ENCODE measurements at places on chromosomes 7 and 10.
A peak's percentile ranks its signal among the peaks of the same experiment; 100 is the strongest.

DNA sequence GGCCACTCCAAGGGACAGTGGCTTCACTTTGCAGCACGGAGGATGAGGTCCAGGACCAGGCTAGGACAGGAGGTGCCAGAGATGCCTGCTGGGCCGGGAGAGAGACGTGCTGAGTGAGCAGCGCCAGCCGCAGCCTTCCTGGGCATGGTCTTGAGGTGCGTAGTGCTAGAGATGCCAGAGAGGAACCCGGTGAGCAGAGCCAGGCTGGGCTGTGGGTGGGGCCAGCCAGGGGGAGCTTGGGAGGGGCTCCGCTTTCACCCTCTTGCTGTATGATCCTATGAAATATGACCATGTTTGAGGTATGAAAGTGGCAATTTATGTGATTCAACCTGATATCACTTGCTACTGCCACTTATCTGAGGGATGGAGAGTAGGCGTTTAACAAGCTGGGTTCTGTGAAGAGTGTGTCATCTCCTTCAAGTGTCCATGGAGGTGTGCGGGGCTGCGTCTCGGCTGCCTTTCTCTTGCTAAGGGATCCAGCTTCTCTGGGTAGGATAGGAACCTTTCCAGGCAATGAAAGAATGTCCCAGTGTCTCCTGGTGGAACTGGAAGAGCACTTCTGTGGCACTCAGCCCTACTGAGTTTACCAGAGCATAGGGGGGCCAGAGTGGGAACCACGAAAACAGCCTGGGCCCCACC, 518.4 kb upstream of the FOXK1 start:
- no peak for DNase-seq

GRCh38 chr7:73960548-73960947, 67.4 kb upstream of the ELN start:
- no peak for DNase-seq

- DNase-seq, result no peak
These were observed 347.2 kb upstream of the KCND2 start for GRCh38 chr7:119925581-119926289.

GRCh38 chr10:130438861-130439260, 302.7 kb downstream of the GLRX3 start:
- no peak for DNase-seq

DNA sequence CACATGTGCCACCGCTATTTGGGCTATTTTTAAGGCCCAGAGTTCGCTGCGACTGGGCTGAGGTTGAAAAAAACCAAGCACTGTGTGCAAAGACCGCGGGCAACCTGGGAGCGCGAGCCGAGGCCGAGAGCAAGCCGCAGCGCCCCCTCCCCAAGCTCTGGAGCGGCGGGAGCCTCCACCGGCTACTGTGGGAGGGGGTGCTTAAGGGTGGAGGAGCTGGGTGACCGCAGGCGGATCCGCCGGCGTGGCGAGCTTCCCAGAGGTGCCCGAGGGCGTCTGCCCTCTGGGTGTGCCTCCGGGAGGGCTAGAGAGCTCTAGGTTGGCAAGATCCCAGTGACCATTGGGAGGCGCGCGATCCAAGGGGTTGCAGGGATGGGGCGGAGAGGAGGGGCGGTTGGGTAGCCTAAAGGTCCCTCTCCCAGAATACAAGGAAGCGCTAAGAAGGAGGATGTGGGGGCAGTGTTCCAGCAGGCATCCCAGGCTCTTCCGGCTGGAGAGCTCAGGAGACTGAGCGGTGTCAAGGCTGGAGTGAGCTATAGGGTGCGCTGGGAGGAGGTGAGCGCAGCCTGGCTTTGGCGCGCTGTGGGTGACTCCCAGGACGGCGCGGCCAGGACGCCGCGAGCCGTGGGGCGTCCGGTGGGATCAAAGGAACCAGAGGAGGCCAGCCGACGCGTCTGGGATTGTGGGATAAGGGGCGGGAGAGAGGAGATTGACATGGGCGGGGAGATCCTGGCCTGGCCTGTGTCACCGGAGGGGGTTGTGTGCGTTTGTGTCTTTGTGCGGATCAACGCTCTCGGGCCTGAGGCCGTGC, 8.0 kb downstream of the DLX5 start:
- DNase-seq, result no peak

- DNase-seq, result no peak
These were observed 50.6 kb upstream of the AGBL3 start for GRCh38 chr7:134935701-134936100.

DNA sequence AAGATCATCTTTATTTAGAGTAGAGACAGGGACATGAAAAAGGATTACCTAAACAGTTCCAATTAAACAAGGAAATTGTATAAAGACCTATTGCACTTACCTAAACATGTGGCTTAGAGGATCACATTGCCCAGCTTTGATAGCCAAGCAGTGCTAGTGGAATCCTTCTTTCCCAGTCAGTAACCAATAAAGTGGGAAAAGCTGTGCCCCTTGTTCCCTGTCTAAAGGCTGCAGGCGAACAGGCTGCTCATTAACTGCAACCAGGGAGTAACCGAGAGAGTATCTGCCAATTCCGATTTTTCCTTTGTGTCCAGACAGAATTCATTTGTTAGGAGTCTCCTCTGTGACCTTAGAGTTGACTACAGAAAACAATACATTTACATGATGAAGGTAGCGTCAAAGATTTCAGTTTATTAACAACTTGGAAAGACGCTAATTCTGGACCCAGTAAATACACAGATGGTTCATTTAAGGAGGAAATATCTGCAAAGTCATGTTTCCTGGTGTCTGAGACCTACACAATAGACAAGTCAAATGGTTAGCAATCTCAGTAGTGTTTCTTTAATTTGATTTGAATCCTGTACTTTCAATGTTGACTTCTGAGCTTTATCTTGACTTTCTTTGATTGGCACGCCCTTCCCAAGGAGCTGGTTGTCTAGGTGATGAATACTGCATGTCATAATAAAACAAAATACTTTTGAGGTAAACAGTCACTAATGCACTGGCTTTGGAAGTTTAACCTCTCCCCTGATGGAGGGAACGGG, 57.3 kb upstream of the MET start:
- no peak for DNase-seq

GRCh38 chr10:29881336-29881771, 178.0 kb downstream of the JCAD start:
- DNase-seq, result peak; percentile 83

DNA sequence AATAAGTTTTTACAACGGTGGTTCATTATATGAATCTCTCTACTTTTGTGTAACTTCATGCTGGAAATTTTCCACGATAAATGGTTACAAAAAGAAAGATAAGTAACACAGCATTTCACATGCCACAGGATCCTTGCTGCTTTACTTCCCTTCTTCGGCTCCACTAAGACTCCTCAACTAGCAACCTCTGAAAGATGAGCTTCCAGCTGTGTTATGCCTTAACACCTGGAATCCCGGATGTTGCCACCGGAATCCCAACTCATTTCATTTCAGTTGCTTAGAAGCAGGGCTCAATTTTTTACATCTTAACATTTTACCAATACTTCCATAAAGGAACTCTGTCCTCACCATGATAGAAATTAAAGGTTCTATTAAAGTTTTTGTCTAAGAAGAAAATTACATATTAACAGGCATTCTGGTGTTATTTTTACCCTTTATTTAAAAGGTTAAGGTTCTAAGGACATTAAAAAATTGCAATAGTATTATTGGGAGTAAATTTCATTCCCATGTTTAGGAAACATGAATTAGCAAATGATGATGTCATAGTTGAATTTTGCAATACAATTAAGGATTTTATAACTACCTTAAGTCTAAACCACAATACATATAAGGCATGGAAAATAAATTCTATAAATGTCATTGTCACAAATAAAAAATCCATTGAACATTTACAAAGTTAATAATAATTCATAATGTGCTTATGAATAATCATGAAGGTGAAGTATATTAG, 57.1 kb upstream of the IL6 start:
- no peak for DNase-seq
